ENCODE measurements at places on chromosomes 5 and 9.

GRCh38 chr5:15383469-15383868, 116.5 kb upstream of the FBXL7 start:
- DNase-seq = peak; percentile 14

GRCh38 chr5:40685193-40685592, 5.5 kb downstream of the PTGER4 start:
- DNase-seq = peak; percentile 42

DNA sequence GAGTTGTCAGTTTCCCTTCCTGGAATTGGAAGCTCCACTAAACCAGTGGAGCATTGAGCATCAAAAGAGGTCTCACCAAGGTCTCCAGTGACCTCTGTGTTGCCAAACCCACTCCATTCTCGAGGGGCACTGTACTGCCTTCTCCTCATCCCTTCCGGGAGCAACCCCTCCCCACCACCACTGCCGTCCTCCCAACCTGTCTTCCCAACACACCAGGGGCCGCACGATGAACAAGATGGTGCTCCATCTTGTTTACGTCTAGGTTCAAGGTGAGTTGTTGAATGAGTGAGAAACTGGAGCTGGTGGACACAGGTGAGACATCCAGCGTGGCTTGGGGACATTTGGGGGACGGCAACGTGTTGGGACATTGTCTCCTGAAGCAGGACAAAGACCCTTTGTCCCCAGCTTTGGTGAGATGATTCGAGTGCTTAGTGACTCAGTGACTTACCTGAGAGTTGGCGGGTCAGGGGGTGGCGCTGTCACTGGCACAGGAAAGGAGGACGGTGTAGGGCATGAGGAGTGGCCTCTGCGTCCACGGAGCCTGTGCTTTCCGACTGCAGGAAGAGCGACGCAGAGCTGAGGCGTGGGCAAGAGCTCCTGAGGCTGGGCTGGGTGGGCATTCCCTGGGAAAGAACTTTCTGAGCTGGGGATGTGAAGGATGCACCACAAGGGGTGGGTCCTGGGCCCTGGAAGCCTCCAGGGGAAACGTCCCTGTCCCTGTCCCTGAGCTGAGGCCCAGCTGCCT, 44.8 kb upstream of the RNU6ATAC start:
- no peak for DNase-seq

GRCh38 chr9:4508246-4508906, 18.1 kb downstream of the SLC1A1 start:
- peak; percentile 53 for DNase-seq

DNA sequence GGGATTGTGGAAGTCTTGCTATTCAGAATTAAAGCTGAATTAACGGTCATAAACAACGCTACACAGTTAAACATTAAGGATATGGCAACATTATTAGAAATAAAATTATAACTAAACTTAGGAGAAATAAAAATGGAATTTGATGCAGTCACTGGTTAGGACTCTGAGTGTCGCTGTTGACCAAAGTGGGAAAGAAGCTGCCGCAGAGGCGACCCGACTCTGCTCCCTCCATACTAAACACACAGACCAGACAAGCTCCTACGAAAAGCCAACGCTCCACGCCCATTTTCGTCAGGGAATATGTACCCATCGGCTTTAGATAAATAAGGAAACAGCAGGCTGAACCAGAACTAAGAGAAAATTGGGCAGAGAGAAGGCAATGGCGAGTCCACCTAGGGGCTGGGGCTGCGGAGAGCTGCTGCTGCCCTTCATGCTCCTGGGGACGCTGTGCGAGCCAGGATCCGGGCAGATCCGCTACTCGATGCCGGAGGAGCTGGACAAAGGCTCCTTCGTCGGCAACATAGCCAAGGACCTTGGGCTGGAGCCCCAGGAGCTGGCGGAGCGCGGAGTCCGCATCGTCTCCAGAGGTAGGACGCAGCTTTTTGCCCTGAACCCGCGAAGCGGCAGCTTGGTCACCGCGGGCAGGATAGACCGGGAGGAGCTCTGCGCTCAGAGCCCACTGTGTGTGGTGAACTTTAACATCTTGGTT, at the start of gene PCDHGA5:
TSS of gene PCDHGA5 (plus strand) at position 211 of the 709 bp plus-strand sequence. CDS start at position 380, 169 bp downstream.
- DNase-seq = no peak

- DNase-seq = no peak
Measured at GRCh38 chr5:107217721-107218130, 453.0 kb downstream of the EFNA5 start.

DNA sequence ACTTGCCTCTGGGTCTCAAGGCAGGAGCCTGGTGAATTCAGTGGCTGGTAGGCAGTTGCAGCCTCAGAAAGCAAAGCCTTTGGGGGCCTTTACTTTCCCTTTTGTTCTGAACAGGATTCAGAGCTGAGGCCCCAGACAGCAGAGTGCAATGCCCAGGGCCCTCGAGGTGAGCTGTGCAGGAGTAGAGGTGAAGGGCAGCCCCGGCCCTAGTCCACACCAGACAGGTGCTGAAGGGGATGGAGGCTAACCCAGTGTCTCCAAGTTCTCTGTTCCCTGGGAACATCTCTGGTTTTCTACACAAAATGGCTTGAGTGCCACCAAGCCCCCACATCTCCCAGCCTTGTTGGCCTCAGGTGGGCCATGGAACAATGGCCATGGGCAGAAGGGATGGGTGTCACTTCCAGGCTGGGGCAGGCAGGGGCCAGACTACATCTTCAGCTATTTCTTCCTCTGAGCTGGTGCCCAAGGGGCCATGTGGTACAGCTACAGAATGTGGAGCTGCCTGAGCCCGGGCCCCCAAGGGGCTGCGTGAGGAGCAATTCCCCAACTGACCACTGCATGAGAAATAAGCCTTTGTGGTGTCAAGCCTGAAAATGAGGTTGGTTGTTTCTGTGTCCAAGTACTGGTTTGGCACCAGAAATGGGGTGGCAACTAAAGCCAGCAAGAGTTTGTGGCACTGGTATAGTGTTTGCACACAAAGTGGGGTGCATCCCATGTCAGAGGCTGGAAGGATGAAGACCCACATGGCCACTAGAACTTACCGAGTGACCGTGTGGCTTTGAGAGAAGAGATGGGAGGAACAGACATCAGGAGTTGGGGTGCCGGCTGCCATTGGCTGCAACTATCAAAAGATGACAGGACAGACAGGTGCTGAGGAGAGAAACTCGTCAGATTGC, 57.8 kb downstream of the BARX1 start:
- DNase-seq = no peak

DNA sequence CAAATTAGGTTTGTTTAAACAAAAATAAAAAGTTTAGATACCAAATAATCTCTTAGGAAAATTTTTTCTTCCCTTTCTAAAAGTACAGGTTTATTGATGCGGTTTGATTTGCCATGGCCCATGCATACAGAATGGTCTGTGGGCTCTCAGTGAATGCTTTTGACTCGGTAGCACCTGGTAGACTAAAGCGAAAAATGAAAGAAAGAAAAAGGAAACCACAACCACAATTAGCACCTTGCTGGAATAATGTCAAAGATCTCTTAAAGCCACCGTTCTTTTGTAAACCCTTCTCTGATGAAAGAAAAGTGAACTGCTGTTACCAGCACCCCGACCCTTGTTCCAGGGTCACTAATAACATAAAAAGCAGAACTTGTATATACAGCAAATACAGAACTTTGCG, 157.9 kb downstream of the NFIB start:
- DNase-seq = no peak

DNA sequence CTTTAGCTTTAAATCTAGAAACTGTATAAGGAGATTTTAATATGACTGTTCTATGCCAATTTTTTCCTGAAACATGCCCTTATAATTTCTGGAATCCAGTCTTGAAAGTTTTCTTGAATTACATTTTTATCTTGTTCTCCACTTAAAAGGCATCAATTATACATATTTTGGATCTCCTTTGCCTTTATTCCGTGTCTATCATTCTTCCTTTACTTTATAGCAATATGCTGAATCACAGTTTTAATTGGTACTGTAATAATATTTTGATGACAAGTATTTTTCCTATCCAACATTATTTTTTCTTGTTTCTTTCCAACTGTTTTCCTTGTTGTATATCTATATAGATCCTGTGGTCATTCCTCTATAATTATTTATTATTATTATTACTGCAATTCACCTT, 361.2 kb downstream of the PIK3R1 start:
- no peak for DNase-seq

Measured in fibroblast of villous mesenchyme (primary cell).